ENCODE measurements at places on chromosomes 5 and 9.
A peak's percentile ranks its signal among the peaks of the same experiment; 100 is the strongest.

DNA sequence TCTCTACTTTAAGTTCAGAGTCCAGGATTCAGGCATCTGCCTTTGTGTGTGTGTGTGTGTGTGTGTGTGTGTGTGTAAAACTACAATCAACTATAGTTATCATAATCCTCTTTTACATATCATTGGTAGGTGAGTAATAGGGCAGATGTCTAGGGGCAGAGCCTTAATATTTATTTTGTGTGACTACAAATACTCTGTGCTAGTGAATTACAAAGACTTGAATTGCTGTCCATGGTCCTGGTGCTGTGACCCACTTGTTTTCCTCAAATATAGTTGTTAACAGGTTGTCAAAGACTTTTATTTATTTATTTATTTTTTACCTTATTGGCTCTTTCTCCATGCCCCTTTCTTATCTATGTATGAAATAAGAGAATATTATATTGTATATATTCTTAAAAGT is 196.8 kb downstream of the ANXA1 start:
- no peak for DNase-seq

- no peak for DNase-seq
These were observed at the start of gene LRRC19 for GRCh38 chr9:27005491-27005890. Gene LRRC19, minus strand, starts transcription at chr9:27005672. Its CDS starts 5,978 bp downstream, at chr9:26999694.

- DNase-seq: no peak
These were observed 672.5 kb upstream of the RORB start for GRCh38 chr9:73824671-73825070.

GRCh38 chr5:151002250-151002649 is 18.1 kb upstream of the GPX3 start:
- no peak for DNase-seq

GRCh38 chr5:4905674-4906520 is 234.2 kb upstream of the ADAMTS16 start:
- DNase-seq: no peak

- peak; percentile 24 for DNase-seq
These were observed 48.6 kb downstream of the UGCG start for GRCh38 chr9:111945216-111945615.

GRCh38 chr5:73378070-73378469 is 70.5 kb downstream of the FOXD1 start:
- no peak for DNase-seq

- no peak for DNase-seq
These were observed 1.0 kb downstream of the BRIX1 start for GRCh38 chr5:34916518-34916917.

DNA sequence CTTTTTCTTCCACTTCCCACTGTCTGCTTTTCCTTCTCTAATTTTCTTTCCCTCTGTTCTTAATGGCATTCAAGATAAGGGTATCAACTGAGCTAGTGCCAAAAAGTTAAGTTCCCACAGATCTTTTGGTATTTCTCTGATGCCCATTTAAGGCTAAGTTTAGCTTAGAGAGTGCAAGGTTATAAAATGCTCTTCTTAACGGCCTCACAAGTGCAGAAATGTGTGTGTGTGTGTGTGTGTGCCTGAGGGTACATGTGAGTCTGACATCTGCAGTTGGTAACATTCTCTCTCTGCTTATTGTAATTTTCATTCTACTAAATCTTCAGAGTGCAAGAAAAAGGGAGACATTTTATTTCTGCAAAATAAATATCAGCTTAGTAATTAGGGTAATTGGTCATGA is 24.2 kb downstream of the FBN2 start:
- DNase-seq: no peak

DNA sequence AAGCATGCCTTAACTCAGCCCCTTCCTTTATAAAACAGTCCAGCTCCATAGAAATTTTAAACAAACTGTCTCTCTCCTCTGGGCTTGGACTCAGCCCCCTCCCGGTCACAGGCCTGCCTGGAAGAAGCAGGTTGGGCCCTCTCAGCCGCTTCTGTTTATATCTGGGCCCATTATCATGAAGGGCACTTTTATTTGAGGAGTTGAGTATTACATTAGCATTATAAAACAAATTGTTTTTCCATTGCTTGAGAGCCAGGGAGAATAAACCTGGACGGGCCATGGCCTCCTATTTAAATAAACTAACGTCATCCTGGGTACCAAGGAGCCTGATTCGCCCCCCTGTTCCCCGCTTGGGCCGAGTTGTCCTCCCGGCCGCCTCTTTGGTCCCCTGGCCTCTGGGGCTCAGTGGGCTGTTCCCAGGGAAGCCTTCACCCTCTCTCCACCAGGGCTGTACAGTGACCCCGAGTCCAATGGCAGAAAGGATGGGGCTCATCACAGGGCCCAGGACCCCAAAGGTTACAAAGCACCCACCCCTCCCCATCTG is 13.2 kb downstream of the IRX2 start:
- no peak for DNase-seq

DNA sequence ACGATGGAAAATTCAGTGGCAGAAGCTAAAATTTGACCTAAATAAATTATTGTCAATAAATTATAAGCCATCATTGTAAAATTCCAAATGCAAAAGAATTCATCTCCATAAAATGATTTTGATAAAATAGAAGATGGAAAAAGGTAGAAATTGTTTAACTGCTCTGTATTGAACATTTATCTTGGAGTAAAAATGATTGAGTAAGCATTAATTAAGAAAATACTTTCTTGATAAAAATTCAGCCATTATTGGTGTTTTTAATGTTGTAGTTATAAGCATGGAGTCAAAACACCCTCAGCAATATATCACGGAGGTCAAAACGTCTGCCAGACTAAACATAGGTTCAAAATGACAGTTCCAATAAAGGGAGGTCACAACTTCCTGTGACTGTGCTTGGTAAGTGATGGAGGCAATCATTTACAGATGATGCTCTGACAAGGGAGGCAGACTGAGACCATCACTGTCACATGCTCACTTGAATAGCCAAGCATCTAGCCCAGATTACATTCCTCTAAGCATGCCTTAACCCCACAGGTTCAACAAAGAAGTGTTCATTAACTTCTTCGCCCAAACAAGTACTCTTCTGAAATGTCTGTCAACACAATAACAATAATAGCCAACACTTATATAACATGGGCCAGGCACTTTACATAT is 69.5 kb downstream of the SH3TC2 start:
- no peak for DNase-seq

DNA sequence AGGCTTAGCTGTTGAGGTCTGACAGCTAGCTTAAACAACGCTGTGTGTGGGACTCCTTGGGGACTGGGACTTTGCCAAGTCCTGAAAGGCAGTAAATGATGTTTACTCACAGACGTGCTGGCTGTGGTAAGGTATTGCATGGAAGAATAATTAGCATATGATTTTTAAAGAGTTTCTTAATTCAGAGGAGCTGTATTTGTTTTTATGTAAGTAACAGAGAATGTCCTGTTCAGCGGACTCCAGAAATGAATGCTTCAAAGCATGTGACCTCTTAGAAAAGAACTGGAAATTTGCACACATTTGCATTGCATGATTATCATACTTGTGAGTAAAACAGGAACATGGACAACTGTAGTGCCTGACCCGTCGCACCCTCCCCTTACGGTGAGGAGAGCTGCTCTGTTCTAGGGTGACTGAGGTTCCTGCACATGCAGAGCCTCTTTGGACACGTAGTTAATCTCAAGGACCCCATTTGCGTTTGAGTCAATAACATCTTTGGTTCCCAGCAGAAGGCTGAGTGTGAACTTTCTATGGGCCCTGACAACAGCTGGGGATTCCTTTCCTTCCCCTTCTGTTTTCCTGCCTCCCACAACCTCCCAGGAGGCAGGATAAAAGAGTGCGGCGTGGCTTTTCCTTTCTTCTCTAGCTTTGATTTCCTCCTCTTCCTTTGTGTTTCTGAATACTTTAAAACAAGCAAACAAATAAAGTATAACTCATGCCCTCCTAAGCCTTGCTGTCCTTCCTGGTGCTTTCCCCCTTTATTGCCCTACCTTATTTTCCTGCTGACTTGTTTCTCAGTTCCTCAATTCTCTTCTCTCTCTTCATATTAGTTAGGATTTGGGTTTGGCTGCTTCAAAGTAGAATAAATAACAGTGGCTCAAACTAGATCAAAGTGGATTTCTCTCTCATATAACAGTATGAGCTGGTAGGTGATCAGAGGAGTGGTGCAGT is 157.2 kb upstream of the CD180 start:
- no peak for DNase-seq

DNA sequence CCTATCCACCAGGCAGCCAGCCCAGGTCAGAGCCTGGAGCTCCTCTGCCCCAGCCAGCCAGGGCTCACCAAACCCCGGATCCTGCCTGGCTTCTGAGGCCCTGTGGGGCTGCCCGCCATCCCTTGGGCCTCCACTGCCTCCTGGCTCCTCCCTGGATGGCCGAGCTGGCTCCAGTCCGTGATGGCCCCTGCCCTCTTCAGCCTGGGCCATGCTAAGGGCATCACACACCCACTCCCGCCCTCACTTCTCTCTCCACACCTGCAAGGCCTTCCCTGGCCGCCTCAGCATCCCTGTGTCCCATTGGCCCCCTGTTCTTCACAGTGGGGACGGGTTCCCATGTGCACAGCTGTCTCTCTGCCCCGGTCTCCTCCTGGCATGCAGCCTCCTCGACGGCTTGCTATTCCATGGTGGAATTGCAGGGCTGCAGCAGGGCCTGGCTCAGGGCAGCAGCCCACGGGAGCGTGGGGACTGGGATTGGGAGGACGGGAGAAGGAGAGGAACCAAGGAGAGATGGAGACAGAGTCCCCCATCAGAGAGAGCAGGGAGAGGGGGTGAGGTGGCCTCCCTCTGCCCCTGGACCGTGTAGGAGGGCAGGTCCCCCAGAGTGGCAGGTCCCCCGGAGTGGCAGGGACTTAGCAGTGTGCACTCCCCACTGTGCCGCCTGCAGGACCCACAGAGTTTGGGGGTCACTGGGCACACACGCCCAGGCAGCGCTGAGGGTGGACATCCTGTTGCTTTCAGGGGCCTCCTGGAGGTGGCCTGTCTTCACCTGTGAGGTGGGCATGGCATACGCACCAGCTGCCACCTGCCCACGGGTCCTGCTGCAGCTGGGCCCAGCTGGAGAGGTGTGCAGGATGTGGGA is 16.7 kb upstream of the RNU6ATAC start:
- no peak for DNase-seq

DNA sequence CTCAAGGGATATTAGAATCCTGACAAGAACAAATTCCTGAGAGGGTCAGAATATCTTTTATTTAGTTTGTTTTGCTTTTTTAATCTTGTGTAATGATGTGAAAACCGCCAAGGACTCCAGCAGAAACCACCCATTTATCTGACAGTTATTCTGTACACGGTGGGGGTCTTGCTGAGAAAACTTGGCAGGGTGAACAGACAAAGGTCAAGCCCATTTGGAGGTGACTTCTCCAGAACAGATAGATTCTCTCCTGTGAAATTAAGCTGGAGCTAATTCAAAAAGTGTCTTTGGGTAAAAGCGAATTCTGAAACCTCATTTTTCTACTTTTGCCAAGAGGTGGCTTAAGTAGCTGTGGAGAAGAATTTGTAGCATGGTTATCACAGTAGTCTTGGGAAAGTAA is 484.4 kb downstream of the SPOCK1 start:
- DNase-seq: no peak

GRCh38 chr9:80175286-80176150 is 603.8 kb downstream of the TLE4 start:
- no peak for DNase-seq

GRCh38 chr5:150510460-150511263 is 2.7 kb downstream of the NDST1 start:
- DNase-seq: no peak

Measured in activated CD4-positive, alpha-beta memory T cell treated with anti-CD3 and anti-CD28 coated beads, Interleukin-2, amount 10 ng/mL, durations not matched to agents 7 days and 5 days (primary cell).